ENCODE measurements at places on chromosomes 13 and 19.

DNA sequence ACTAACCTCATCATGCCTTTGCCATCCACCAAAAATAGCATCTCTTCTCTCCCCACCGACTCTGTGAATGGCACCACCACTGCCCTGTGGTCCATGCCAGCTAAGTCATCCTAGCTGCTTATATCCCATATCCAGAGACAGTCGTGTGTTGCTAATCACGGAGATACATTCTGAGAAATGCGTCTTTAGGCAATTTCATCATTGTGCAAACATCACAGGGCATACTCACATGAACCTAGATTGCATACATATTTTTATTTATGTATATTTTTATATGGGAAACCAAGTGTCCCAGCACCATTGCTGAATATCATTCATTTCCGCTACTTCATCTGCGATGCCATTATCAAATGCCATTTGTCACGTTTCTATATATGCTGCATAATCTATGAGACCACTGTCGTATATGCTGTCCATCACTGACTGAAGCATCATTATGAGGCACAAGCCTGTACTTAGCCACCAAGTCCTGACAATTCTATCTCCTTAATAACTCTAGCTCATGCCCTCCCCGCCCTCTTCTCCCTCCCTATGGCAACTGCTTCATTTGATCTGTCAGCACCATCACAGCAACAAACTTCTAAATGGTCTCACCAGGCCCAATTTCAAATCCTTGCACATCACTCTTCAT is 104.2 kb downstream of the HSPH1 start:
- DNase-seq: no peak

GRCh38 chr13:93964146-93964512 is 515.4 kb downstream of the DCT start:
- no peak for DNase-seq

GRCh38 chr19:6021878-6022569 is 44.1 kb upstream of the RANBP3 start:
- DNase-seq: peak; percentile 80

DNA sequence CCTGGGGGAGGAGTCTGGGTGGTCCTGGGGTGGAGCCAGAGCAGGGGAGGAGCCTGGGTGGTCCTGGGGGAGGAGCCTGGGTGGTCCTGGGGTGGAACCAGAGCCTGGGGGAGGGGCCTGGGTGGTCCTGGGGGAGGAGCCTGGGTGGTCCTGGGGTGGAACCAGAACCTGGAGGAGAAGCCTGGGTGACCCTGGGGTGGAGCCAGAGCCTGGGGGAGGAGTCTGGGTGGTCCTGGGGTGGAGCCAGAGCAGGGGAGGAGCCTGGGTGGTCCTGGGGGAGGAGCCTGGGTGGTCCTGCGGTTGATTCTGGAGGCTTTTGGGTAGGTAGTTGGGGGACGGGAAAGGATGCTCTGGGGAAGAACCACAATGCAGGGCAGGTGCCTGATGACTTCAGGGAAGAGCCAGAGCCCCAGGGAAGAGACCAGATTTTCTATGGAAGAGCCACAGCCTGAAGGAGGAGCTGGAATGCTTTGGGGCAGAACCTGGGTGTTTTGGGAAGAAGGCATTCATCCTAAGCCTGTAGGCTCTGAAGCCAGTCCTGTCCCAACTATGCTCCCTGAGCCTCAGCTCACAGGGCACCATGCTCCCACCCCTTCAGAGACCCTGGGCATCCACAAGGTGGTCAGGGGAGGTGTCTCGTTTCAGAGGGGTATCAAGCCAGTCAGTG is 15.0 kb downstream of the MRPS12 start:
- no peak for DNase-seq

DNA sequence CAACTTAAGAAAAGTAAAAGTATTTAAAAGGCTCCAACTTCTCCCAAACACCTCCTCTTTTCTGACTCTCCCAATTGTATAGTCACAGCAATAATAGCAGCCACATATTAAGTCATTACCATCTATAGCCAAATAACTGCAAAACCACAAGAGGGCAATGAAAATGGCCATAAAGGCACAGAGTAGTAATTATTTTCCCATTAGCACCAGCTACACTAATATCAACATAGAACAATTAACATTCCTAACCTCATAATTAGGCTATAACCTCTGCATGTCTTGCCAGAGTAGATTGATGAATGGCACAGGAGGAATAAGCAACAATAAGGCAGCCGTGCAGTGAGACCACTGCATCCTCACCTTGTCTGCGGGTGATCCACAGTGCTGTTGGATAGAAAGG is 226.4 kb upstream of the SERP2 start:
- no peak for DNase-seq

DNA sequence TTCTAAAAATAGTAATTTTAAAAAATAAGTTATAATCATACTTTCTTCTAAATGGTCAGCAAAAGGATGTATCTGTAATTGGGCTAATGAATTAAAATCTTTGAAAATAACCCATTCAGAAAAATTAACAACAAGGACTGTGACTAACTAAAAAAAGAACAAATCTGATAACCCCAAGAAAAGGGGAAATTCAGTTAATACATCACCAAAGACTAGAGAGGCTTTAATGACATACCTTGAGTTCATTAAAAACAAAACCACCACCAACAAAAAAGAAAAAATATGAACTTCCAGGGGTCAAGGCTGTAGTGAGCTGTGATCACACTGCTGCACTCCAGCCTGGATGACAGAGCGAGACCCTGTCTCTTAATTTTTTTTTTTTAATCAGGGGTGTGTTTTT is 121.8 kb downstream of the TBC1D4 start:
- no peak for DNase-seq

DNA sequence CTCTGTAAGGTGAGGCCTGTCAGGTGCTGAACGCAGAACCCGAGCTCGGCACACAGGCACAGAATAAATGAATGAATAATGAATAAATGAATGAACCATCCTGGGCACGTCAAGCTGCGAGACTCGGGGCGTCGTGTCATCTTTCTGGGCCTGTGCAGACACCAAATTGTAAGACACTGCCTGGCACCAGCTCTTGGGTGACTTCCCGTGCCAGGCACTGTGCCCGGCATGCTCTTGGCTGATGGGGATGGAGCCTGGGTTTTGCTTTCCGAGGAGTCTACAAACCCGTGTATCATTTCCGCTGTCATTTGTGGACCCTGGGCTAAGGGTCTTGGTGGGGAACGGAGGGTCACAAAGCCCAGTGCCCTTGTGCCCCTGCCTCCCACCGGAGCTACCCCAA is 43.9 kb downstream of the CELF5 start:
- DNase-seq: no peak

DNA sequence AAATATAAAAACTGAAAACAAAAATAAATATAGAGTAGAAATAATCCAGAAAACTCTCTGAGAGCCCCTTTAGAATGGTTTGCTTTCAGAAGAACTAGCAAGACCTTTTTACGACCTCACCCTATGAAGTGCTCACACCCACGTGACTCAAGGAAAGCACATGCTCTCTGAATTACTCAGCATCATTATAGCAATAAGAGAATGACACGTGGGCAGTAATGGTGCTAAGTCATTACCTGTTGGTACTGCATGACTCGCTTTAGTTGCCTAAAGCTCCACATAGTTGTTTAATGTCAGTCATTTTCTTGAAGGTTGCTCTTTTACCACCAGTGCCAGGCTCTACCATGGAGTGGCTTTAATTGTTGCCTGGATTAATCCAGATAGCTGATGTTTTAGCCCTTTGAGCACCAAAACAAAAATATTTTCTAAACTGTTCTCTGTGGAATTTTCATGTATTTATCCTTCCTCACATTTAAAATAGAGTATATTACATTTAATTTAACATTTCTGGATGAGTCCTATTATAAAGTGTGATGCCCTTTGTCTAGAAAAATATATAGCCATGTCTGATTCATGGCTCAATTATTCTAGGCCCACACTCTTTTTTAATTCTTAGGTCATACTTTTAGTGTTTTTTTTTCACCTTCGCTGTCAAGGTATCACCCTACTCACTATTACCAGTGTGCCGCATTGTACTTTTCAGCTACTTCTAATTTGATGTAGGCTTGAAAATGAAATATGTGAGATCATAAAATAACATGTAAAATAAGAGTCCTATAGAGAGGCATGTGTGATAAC is 56.8 kb downstream of the THSD1 start:
- DNase-seq: no peak

- DNase-seq: no peak
These were observed 77.2 kb upstream of the TMTC4 start for GRCh38 chr13:100751826-100752225.

- DNase-seq: no peak
These were observed 153.4 kb downstream of the DPF1 start for GRCh38 chr19:38070573-38070972.

- no peak for DNase-seq
These were observed 393.8 kb downstream of the LIG4 start for GRCh38 chr13:107821492-107821891.

- DNase-seq: no peak
These were observed 39.6 kb downstream of the ANKRD10 start for GRCh38 chr13:110875241-110875640.

DNA sequence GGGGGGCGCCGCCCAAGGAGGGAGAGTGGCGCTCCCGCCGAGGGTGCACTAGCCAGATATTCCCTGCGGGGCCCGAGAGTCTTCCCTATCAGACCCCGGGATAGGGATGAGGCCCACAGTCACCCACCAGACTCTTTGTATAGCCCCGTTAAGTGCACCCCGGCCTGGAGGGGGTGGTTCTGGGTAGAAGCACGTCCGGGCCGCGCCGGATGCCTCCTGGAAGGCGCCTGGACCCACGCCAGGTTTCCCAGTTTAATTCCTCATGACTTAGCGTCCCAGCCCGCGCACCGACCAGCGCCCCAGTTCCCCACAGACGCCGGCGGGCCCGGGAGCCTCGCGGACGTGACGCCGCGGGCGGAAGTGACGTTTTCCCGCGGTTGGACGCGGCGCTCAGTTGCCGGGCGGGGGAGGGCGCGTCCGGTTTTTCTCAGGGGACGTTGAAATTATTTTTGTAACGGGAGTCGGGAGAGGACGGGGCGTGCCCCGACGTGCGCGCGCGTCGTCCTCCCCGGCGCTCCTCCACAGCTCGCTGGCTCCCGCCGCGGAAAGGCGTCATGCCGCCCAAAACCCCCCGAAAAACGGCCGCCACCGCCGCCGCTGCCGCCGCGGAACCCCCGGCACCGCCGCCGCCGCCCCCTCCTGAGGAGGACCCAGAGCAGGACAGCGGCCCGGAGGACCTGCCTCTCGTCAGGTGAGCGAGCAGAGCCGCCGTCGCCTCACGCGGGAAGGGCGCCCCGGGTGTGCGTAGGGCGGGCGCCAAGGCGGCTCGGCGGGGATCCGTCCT is at the start of gene RB1:
RB1 (plus strand) TSS at position 393 of the 784 bp plus-strand sequence; CDS start at position 555, 162 bp downstream.
- DNase-seq: peak; percentile 77

DNA sequence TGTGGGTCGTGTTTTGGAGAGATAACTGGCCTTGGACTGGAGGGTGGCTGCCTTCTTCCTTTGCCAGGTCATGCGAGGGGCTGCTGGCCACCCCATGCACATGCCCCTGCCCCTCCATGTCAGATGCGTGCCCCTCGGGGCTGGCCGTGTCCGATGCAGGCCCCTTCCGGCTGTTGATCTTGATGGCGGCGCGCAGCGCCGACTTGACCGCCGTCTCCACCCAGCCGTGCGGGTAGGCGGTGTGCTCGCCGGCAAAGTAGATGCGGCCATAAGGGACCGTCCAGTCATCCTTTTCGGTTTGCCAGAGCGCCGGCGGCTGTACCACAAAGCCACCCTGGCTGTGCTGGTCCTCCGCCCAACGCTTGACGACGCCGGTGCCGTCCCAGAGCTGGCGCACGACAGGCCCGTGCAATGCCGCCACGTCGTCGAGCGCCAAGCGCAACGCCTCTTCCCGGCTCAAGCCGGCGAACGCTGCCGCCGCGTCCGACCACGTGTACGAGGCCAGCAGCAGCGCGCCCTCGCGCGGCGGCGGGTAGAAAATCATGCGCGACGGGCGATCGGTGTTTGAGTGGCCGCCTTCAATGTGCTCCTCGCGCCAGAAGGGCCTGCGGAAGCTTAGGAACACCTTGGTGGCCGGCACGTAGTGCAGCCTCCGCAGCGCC is 6.9 kb downstream of the IL4I1 start:
- DNase-seq: no peak

- DNase-seq: no peak
These were observed 9.1 kb downstream of the SLITRK5 start for GRCh38 chr13:87680298-87680697.

All from mesothelial cell of epicardium (in vitro differentiated cells).